ENCODE measurements at places on chromosomes 11 and 22. TPM values are rescaled to one million over a fixed set of nuclear protein-coding genes. Genes with fewer than 3 reads are reported as not detected.

- no peak for DNase-seq
These were observed 75.2 kb downstream of the PTPRJ start for GRCh38 chr11:48055292-48056132.

DNA sequence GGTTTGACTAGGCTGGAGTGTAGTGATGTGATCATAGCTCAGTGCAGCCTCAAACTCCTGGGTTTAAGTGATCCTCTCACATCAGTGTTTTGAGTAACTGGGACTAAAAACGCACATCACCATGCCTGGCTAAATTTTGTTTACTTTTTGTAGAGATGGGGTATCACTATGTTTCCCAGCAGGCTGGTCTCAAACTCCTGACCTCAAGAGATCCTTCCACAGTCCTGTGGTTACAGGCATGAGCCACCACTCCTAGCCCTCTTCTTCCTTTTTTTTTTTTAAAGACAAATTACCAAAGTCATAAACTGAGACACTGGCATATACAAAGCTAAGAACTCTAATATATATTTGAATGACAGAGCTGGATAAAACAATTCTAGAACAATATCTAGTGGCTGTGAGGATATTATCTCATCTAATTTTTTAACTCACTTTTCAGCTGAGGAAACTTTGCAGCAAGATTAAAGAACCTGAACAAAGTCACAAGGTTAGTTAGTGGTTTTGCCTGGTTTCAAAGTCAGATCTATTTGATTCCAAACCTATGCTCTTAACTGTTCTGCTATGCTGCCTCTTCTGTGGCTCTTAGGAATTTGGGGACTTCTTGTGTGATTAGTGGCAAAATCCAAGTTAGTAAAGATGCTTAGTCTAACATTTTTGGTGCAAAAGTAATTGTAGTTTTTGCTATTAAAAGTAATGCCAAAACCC, 95.3 kb upstream of the RAG2 start:
- no peak for DNase-seq

DNA sequence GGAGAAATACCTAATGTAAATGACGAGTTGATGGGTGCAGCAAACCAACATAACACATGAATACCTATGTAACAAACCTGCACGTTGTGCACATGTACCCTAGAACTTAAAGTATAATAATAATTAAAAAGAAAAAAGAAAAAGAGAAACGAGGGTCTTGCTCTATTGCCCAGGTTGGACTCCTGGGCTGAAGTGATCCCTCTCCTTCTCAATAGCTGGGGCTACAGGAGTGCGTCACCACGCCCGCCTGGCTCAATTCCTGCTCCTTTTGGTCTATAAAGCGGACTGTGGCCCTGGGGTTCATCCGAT, 521 bp upstream of the PTS start:
- no peak for DNase-seq

- no peak for DNase-seq
These were observed 1.4 kb downstream of the SLC25A17 start for GRCh38 chr22:40817737-40818136.

Gene CWF19L2
- 23.3 TPM for total RNA-seq

Gene MTFP1
- 82.6 TPM for total RNA-seq

All from A673 (cell line).